ENCODE measurements at places on chromosomes 4 and X. TPM values are rescaled to one million over a fixed set of nuclear protein-coding genes. Genes with fewer than 3 reads are reported as not detected.

DNA sequence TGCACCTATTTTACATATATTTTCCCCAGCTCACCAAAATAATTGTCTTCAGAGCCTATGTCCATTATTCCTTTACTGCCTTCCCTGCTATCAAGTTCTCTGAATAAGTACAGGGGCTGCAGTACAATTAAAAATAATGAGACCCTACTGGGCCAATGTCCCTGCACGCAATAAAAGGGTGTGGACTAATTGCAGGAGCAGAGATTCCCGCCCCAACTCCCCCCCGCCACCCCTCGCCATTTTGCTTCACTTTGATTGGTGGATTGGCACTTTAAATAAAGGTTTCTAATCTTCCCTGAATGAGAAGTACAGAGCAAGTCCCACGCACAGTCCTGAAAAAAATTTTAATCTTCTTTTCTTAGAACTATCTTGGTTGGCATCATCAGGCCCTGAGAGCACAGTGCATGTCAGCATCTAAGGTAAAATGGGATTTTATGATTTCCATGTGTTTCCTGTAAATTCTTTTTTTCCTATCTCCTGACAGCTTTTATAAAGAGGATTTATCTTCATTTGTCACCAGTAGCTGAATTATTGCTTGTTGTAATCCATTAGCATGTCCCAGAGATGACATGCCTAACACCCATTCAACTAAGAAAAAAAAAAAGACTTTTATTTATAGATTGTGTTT, at the start of gene AMBN:
TSS of gene AMBN (plus strand) at position 302 of the 628 bp plus-strand sequence. CDS start at position 405, 103 bp downstream.
- H3K4me3 ChIP-seq, result no peak within 1 kb of the TSS
- no peaks in the 10 kb centered on the region for H3K36me3 ChIP-seq
- no peaks in the 10 kb centered on the region for H3K27me3 ChIP-seq
- H3K4me1 ChIP-seq, result no peaks in the 10 kb centered on the region

DNA sequence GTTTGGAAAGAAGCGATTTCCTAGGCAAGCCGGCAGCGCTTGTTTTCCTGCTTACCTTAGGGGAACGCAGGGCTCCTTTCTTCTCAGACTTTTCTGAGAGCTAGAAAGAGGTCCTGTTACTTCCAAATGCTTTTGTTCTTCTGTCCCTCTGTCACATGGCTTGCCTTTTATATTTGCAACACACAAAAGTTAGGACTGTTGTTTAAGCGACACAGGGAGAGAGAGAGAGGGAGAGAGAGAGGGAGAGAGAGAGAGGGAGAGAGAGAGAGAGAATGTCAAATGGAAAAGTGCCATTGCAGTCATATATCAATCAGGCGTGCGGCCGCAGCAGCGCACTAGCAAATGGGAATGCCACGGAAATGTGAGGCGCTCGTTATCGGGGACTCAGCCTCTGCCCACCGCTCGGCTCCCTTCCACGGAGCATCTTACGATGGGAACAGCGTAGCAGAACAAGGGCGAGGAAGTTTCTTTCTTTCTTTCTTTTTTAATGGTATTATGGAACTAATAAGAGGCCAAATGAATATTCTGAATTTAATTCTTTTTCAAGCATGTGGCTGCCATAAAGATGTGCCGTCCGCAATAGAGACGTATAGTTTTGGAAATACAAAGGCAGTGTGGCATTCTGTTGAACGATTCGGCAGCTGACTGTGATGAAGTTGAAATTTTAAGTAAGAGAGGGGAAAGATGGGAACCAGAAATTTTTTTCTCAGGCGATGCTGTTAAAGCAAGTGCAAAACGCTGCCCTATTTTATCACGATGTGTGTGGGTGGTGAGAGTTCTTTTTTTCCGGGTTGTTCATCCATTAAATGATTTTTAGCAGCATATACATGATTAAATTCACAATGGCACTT, at the start of gene NDP:
TSS of gene NDP (minus strand) at position 142 of the 851 bp plus-strand sequence. CDS start 14,745 bp downstream, outside the sequence.
- DNase-seq, result no peak
- H3K27ac ChIP-seq, result no peak within 1 kb of the TSS
- no peak within 1 kb of the TSS for H3K4me3 ChIP-seq
- no peaks in the 10 kb centered on the region for H3K36me3 ChIP-seq
- H3K27me3 ChIP-seq, result no peaks in the 10 kb centered on the region

GRCh38 chr4:135411251-135411650, 1209.7 kb upstream of the PABPC4L start:
- no peak for DNase-seq
- H3K27me3 ChIP-seq, result no peaks in the 10 kb centered on the region
- no peaks in the 10 kb centered on the region for H3K4me1 ChIP-seq
- H3K27ac ChIP-seq, result no peak overlapping the region
- no peak overlapping the region for H3K4me3 ChIP-seq
- no peaks in the 10 kb centered on the region for H3K36me3 ChIP-seq

DNA sequence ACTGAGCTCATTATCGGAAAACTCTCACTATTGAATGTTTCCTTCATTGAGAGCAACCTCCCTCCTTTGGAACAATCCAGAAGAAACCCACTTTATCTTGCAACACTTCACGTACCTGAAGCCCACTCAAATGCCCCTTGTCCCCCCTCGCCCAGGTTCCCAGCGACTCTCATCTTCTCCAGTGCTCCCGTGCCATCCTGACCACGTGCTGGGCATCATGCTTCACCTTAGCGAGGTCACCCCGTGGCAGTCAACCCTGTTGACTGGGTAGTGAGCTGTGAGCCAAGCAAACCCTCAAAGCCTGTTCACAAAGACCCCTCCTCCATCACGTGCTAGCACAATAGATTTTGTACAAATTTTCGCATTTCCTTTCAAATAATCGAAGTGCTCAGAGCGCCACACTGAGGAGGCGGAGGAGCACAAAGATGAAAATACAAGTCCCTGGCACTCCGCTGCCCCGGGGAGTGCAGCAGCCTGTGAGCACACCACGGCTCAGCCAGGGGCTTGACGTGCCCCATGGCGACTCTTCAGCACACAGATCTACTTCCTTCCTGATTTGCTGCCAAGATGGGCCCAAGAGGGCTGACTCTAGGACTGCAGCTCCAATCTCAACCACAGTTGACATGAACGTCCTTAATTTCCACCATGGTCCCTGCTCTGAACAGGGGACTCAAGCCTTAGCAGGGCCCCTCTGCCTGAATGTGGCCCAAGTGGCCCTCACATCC, 15.6 kb downstream of the PDZD4 start:
- no peak for DNase-seq
- H3K4me3 ChIP-seq, result no peak overlapping the region
- H3K27me3 ChIP-seq, result peaks cover 3% of the 10 kb centered on the region
- H3K36me3 ChIP-seq, result no peaks in the 10 kb centered on the region
- H3K4me1 ChIP-seq, result 0 out of 2 replicates have a peak, but pooled peaks cover 6% of the 10 kb centered on the region
- H3K27ac ChIP-seq, result no peak overlapping the region

The RNF128 gene
- 43.5 TPM for polyA plus RNA-seq

DNA sequence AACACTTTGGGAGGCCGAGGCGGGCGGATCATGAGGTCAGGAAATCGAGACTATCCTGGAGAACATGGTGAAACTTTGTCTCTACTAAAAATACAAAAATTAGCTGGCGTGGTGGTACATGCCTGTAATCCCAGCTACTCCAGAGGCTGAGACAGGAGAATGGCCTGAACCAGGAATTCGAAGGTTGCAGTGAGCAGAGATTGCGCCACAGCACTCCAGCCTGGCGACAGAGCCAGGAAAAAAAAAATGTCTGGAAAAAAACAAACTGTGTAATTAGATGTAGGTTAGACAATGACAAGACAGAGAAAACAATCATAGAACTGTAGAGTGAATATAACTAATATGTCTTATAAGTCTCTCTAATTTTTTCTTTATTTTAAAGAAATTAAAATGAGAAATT, 1002.5 kb upstream of the LCORL start:
- H3K4me3 ChIP-seq, result no peak overlapping the region
- H3K36me3 ChIP-seq, result no peaks in the 10 kb centered on the region
- H3K27ac ChIP-seq, result no peak overlapping the region
- DNase-seq, result no peak
- no peaks in the 10 kb centered on the region for H3K4me1 ChIP-seq

GRCh38 chr4:112076919-112077608, 68.2 kb upstream of the FAM241A start:
- no peaks in the 10 kb centered on the region for H3K36me3 ChIP-seq
- peaks cover 2% of the 10 kb centered on the region for H3K4me1 ChIP-seq
- H3K27me3 ChIP-seq, result no peaks in the 10 kb centered on the region

- H3K4me3 ChIP-seq, result no peak overlapping the region
- no peak overlapping the region for H3K27ac ChIP-seq
- no peaks in the 10 kb centered on the region for H3K27me3 ChIP-seq
- no peaks in the 10 kb centered on the region for H3K36me3 ChIP-seq
These were observed 225.8 kb upstream of the ETNPPL start for GRCh38 chr4:108988464-108989195.

DNA sequence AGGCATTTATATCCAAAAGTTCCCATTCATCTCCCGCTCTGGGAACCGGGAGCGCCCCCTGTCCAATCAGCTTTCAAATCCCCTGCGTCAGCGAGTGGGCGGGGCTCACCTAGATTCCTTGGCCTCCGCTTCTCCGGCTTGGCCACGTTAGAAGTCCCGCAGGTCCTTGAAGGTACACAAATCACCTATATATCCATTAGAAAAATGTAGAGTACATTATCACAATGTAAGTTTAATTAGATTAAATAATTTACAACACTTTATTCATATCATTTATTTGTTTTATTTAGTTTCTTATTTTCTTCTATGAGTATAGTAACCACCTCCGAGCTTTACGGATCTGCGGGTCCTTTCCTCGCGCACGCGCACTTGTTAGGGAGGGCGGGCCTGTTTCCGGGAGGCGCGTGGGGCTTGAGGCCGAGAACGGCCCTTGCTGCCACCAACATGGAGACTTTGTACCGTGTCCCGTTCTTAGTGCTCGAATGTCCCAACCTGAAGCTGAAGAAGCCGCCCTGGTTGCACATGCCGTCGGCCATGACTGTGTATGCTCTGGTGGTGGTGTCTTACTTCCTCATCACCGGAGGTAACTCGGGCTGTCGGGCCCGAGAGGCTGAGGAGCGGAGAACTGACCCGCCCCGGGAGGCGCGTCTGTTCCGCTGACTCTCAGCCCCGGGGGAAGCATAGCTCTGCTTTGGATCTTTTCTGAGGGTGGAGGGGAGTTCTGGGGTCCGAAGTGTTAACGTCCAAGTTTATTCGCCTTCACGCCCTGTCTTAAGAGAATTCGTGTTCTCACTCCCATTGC, at the start of gene OSTC:
TSS of gene OSTC (plus strand) at position 388 of the 802 bp plus-strand sequence. CDS start at position 445, 57 bp downstream.
- H3K27ac ChIP-seq, result peak within 1 kb of the TSS; percentile 99
- DNase-seq, result peak; percentile 94
- H3K4me3 ChIP-seq, result peak within 1 kb of the TSS; percentile 79
- no peaks in the 10 kb centered on the region for H3K27me3 ChIP-seq
- peaks cover 42% of the 10 kb centered on the region for H3K4me1 ChIP-seq

GRCh38 chr4:4625488-4625887, 83.6 kb upstream of the STX18 start:
- H3K4me3 ChIP-seq, result no peak overlapping the region
- H3K36me3 ChIP-seq, result no peaks in the 10 kb centered on the region
- 0 out of 2 replicates have a peak, but pooled peaks cover 7% of the 10 kb centered on the region for H3K4me1 ChIP-seq
- H3K27me3 ChIP-seq, result no peaks in the 10 kb centered on the region
- DNase-seq, result no peak
- H3K27ac ChIP-seq, result no peak overlapping the region

GRCh38 chrX:55582447-55582846, 40.8 kb upstream of the FOXR2 start:
- no peak overlapping the region for H3K27ac ChIP-seq
- no peaks in the 10 kb centered on the region for H3K36me3 ChIP-seq
- no peaks in the 10 kb centered on the region for H3K4me1 ChIP-seq
- H3K4me3 ChIP-seq, result no peak overlapping the region
- no peak for DNase-seq

GRCh38 chr4:30473225-30473624, 246.9 kb upstream of the PCDH7 start:
- H3K36me3 ChIP-seq, result no peaks in the 10 kb centered on the region
- DNase-seq, result no peak
- H3K4me1 ChIP-seq, result no peaks in the 10 kb centered on the region
- H3K27ac ChIP-seq, result no peak overlapping the region

The CCDC120 gene
- 3.2 TPM for polyA plus RNA-seq

The CCDC149 gene
- 0.59 TPM for polyA plus RNA-seq

DNA sequence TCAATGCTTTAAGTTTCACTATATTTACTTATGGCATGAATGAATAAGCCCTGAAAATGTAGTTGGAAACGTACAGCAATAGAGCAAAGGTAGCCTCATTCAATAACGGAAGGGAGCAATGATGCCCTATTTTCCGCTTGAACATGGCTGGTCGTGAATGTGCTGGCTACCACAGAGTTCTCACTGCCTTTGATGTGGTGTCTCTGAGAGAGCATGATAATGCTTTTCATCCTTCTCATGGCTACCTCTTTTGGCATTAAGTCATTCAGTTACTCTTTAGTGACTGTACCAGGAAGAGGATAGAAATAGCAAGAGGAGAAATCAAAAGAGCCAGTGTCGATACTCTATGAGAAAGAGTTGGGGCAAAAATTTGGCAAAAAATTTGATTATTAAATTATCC, 308.0 kb downstream of the PPP3CA start:
- H3K4me3 ChIP-seq, result no peak overlapping the region
- no peak for DNase-seq
- H3K4me1 ChIP-seq, result no peaks in the 10 kb centered on the region
- H3K36me3 ChIP-seq, result peaks cover 2% of the 10 kb centered on the region

DNA sequence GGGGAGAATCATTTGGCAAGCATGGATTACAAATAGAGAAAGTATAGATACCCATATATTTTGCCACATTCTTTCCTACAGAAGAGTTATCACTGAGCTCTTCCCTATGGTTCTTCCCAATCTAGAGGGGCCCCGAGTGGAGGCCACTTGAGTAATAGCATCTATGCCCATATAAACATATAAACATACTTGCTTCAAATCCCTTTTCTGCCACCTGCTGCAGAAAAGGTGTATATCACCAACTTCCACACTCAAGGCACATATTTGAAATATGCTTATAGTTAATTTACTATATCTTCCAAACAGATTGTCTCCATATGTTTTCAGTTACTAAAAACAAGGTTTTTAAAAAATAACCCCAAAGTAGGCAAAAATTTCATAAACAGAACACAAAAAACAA, 642.8 kb upstream of the DIPK2B start:
- no peaks in the 10 kb centered on the region for H3K36me3 ChIP-seq
- no peak overlapping the region for H3K27ac ChIP-seq
- H3K27me3 ChIP-seq, result no peaks in the 10 kb centered on the region

DNA sequence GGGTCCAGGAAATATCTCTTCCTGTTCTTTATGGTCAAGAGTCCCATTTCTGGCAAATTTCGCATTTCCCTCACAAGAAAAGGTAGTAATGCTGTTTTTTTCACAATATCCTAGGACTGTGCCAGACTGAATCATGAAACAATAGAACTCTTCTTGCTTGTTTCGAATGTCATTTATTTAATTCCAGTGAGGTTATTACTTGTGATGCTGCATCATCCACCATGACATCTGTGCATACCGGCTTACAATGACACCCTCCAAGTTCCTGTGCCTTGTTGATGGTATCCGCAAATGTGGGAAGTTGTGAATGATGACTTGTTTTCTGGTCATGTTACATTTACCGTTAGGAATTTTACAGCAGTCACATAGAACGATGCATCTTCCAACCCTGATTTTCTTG, 42.9 kb upstream of the SPRY1 start:
- no peaks in the 10 kb centered on the region for H3K27me3 ChIP-seq
- no peaks in the 10 kb centered on the region for H3K36me3 ChIP-seq
- no peak overlapping the region for H3K4me3 ChIP-seq

DNA sequence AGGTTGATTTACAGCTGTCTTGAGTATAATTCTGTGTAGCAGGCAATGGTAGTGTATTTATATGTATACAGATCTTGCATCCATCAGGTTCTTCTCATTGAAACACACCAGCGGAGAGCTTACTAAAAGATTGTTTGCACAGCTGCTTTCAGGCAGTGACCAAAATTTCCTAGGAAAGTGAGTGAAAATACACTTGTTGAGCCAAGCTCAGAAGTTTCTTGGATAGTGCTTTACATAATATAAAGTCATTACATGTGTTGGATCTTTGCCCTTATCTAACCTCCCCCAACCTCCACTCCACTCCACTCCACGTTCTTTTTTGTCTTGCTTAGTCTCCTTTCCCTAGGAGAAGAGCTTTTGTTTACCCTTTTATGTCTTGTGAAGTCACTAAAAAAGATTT, 34.1 kb downstream of the CNKSR2 start:
- H3K4me1 ChIP-seq, result no peaks in the 10 kb centered on the region
- DNase-seq, result no peak
- H3K4me3 ChIP-seq, result no peak overlapping the region

The UNC5C gene
- not detected for polyA plus RNA-seq

Measured in HepG2 (cell line).